Stimulated activated CD8-positive, alpha-beta memory T cell treated with anti-CD3 and anti-CD28 coated beads, Interleukin-7, amount 100 ng/mL, for 1 hour (primary cell): ENCODE measurements at places on chromosomes 3 and 15.

GRCh38 chr3:110608566-110608965 is 463.1 kb upstream of the NECTIN3 start:
- no peak for DNase-seq

DNA sequence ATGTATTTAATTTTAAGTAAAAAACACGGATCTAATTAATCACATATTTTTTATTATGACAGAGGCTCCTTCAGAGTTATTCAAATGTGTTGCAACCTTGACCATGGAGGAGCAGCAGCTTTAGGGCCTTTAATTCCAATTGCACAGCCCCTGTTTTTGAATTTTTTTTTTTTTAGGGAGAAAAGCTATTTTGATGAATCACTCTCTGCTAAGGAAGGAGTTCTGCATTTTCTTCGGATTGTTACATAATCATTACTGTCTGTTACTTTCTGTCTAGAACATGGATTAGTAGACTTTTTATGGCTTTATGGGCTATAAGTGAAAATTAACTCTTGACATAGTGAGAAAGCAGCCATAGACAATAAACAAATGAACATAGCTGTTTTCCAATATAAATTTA is 90.8 kb downstream of the MCTP2 start:
- DNase-seq: no peak

GRCh38 chr3:185187391-185187790 is 34.5 kb upstream of the C3orf70 start:
- no peak for DNase-seq

DNA sequence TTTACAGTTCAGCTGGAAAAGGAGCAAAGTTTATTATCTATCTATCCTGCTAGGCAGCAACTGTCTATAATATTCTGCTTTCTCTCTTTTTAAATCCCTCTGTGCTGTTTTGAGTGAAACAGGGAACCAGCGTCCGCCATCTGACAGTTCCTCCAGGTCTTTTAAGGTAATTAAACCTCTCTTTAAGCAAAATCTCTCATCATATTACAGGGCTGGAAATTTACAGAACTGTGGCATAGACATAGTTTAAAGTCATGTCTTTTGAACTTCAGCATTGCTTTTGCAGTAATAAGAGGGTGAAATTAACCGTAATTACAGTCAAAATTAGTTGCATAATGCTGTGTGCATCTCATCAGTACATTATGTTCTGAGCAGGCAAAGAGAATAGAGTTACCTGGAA is 263.4 kb upstream of the KCNMB2 start:
- no peak for DNase-seq

GRCh38 chr3:194931865-194932264 is 246.2 kb downstream of the FAM43A start:
- DNase-seq: no peak

DNA sequence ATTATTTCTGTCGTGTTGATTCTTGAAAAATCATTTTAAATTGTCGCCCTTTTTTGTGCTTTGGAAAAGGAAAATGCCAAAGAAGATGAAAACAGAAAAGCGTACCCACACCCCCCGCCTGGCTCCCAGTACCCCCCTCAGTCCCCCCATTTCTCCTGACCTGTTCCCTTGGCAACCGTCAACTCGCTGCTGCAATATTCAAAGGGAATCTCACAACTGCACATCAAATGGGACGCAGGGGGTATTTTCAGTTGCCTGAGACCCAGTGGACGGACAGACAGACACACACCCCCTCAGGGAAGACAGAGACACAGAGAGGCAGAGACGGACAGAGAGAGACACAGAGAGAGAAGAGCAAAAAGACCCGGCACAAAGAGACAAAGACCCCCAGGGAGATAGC is 83.5 kb upstream of the PRR20G start:
- no peak for DNase-seq

DNA sequence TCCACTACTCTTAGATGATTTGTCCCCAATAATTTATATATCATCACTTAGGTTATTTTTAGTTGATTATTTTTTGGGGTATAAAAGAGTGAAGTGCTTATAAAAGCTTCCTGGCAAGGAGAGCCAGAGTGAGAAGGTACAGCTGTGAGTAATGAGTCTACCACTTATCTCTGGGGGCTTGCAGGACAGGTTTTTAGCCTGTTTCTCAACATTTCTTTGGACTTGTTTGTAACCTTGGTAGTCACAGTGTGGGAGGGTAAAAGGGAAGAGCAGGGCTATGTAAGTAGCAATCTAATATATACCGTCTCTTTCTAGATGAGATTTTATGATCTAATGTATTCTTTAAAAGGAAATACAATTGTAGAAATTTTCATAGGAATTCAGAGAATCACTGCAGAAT is 321.3 kb upstream of the GOLIM4 start:
- no peak for DNase-seq

DNA sequence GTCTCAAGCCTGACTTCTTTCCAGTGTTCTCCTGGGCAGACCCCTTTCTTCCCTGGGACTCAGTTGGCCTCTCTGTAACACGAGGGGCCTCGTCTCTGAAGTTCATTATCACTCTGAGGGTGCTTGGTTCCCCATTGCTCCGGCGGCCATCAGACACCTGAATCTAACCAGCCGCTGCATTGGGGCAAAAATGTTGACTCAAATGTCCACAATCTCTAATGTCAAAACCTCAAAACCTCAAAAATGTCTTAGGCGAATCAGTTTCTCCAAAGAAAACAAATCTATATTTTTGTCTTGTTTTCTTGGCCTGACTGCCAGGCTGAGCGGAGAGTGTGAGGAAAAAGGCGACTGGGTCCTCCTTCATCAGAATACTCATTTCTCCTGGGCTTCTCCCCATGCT is 220.7 kb downstream of the VPS13C start:
- no peak for DNase-seq

DNA sequence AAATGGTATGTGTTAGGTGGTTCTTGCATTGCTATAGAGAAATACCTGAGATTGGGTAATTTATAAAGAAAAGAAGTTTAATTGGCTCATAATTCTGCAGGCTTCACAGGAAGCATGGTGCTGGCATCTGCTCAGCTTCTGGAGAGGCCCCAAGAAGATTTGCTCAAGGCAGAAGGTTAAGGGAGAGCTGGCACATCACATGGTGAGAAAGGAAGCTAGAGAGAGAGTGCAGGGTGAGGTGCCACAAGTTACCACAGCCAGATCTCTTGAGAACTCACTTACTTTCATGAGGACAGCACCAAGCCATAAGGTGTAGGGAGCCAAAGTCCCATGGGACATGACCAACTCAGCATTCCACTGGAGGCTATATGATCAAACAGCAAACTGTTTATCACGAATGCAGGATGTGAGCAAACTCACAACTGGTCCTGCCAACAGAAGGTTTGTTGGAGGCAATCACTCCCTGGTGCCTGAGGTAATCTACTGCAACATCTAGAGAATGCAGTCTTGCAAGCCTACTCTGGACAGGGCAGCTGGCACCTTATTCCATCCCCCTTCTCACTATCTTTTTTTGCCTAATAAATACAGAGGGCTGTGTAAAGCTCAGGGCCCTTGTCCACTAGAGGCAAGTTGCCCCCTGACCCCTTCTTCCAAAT is 28.1 kb upstream of the CCR2 start:
- no peak for DNase-seq

DNA sequence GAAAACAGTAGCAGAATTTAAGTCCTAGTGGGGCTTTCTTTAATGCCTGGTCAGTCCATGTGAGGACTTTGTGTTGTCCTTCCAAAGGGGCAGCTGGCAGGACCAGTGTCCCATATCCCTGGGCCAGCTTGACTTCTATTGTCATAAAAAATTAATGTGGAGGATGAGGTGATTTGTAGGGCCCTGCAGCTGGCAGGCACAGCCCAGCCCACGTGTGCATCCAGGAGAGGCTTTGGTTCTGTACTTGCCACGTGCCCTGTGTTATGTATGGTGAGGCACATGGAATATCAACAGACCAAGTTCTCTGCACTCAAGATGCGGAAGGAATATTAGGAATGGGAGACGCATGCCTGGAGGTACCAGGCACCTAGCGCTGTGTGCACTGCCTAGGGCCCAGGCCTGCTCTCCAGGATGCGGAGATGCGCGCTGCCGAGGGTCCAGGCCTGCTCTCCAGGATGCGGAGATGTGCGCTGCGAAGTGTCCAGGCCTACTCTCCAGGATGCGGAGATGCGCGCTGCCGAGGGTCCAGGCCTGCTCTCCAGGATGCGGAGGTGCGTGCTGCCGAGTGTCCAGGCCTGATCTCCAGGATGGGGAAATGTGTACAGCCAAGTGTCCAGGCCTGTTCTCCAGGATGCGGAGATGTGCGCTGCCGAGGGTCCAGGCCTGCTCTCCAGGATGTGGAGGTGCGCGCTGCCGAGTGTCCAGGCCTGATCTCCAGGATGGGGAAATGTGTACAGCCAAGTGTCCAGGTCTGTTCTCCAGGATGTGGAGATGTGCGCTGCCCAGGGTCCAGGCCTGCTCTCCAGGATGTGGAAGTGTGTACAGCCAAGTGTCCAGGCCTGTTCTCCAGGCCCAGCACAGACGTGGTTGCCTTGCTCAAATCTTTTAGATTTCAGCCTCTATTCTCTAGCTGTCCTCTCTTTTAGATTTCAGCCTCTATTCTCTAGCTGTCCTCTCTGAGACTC is 183.3 kb upstream of the ROPN1 start:
- DNase-seq: no peak

GRCh38 chr3:120642368-120642948 is 39.6 kb downstream of the HGD start:
- no peak for DNase-seq

DNA sequence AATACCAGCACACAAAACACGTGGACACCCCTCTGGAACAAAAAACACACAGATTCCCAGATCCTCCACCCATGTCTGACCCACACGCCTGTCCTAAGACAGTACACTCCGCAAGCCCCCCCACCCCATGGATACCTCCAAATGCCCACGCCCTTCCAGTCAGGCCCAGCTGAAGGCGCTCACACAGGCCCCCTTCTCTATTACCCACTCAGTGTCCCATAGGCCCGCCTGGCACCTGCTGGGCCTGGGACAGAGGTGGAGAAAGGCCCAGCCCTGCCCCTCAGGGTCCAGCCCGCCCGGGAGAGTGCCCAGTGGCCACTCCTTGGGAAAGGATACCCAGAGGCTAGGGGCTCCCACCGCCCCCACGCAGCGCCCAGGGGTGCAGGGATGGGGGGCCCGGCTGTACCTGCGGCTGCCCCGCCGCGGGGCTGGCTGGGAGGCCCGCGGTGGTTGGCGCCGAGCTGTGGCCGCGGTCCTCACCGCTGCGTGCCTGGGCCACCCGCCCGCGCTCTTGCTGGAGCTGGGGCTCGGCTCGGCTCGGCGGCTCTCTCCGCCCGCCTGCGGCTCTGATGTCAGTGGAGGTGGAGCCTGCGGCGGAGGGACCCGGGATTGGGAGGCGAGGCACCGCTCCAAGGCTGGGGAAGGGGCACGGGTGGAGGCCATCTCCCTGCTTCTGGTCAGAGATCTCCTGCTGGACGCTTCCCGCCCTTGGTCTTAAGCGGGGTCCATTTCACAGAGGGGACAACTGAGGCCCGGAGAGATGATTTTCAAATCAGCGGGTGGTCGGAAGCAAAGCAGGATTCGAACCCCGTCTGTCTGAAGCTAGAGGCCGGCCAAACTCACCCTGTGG is at the start of gene CAMK1:
Gene CAMK1 (minus strand): TSS at position 522 of the 850 bp plus-strand sequence. CDS start 2,198 bp downstream, outside the sequence.
- DNase-seq: no peak

GRCh38 chr3:133383175-133383574 is 16.7 kb upstream of the BFSP2 start:
- no peak for DNase-seq

- no peak for DNase-seq
These were observed 4.6 kb upstream of the SKIL start for GRCh38 chr3:170352936-170353335.

DNA sequence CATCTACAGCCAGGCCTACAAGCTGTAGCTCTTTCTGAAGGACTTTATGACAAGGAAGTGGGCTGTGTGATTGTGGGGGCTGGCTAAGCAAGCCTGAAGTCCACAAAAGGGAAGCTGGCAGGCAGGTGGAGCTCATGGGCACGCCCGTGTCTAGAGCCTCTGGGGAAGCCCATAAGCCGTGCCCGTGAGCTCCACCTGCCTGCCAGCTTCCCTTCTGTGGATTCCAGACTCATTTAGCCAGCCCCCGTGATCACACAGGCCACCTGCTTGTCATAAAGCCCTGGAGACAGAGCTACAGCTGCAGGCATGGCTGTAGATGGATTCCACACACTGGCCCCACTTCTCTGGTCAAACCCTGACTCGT is 15.2 kb downstream of the EFCC1 start:
- no peak for DNase-seq

GRCh38 chr15:39661776-39662175 is 80.9 kb downstream of the THBS1 start:
- DNase-seq: no peak

DNA sequence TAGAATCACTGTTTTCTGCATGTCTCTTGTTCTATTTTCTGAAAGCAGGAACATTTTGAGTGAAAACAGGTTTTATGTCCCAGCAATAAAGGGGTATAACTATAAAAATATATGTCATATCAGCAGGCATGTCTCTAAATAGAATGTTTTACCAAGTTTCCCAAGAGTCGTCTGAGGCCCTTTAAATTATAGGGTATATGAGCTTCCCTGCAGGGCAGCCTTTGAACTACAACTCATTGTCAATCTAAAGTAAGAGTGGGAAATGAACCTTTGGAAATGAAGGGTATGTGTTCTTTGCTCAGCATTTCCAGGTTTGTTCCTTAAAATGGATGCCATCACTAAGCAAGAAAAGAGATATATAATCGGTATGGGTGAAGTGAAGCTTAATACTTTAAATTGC is 138.6 kb downstream of the LSAMP start:
- no peak for DNase-seq

DNA sequence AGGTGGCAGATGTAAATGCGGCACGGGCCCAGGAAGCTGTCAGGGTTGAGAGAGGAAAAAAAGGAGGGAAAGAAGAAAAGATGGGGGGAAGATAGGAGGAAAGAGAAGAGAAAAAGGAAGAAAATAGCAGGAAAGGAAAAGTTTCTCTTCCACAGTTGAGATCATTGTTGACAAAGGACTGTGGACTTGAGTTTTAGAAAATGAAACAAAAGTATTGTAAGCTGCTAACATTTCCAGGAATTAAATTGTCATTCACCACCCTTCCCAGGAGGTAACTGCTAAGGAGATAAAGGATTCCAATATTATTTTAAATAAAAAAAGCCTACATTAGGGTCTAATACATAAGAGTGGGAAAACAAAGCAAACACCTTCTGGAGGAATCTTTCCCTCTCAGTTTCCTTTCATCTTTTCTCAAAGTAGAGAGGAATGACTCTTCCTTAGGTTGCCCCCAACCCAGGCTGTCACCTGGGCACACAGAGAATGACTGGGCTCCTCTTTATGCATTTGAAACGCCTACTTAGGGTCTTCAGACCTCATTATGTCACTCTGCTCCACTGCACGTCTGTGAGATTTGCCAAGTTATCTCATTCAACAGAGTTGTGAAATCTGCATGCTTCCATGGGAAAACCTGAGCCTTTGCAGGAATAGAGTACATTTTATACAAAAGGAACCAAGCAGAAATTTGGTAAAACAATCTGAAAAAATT is 194.0 kb downstream of the TNIK start:
- DNase-seq: no peak

- DNase-seq: no peak
These were observed 192.5 kb downstream of the GOLGA6L6 start for GRCh38 chr15:20348900-20349773.

GRCh38 chr15:83282776-83283137 is 1.7 kb downstream of the BNC1 start:
- DNase-seq: no peak
